Glomerular endothelial cell (primary cell): ENCODE measurements at places on chromosomes 12 and 14.

DNA sequence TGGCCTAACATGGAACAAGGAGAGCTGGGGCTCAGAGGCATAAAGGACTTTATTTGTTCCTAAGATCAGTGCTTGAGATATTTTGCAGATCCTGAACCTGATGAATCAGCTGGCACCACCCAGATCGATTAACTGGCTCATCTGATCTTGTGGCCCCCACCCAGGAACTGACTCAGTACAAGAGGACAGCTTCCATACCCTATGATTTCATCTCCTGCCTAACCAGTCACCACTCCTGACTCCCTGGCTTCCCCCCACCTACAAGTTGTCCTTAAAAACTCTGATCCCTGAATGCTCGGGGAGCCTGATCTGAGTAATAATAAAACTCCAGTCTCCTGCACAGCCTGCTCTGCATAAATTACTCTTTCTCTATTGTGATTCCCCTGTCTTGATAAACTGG lies 5.1 kb downstream of the C12orf56 start:
- no peak for DNase-seq

DNA sequence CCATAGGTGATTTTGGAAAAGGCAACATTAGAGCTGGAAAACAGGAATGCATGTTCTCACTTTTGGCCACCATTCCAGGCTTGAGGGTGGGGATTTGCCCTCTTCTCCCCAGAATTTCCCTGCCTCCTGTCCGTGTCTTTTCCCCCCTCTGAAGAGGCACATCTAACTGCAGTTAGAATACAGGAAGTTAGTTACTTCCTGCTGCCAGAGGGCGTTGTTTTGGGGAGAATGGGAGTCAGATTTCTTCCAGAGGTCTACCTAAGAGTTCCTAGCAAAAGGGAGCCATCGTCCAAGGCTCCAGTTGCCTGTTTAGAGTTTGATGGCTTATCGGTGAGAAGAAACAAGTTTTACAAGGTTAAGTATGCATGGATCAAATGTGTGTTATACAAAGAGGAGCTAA lies 112.8 kb upstream of the IGF1 start:
- DNase-seq = no peak

DNA sequence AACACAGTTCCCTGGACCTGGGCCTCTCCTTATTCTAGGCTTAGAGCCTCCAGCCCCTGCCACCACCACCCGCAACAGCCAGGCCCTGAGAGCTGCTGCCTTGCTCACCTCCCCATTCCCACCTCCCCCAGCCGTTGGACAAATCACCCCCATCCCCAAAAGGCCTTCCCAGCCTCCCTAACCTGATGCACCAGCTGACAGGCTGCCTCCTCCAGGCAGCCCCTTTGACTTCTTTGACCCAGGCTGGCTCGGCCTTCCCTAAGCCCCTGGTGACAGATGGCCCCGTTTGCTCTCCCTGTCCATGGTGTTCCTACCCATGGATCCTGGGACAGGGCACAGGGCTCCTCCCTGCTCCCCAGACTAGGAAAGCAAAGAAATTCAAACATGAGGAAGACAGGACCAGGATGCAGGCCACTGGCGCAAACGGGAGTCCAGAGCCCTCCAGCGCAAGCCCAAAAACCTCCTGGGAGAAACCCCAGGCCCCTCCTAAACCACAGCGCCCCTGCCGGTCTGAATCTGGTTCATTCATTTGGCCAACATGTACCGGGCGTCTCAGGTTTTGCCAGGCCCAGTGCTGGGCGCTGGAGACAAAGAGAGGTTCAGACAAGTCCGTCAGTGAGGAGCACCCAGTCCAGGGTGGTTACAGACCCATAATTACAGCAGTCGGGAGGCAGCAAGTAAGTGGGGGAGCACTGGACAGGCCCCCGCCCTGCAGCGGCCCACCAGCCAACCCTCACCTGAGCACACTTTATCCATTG lies 2.4 kb downstream of the AKT1 start:
- no peak for DNase-seq

DNA sequence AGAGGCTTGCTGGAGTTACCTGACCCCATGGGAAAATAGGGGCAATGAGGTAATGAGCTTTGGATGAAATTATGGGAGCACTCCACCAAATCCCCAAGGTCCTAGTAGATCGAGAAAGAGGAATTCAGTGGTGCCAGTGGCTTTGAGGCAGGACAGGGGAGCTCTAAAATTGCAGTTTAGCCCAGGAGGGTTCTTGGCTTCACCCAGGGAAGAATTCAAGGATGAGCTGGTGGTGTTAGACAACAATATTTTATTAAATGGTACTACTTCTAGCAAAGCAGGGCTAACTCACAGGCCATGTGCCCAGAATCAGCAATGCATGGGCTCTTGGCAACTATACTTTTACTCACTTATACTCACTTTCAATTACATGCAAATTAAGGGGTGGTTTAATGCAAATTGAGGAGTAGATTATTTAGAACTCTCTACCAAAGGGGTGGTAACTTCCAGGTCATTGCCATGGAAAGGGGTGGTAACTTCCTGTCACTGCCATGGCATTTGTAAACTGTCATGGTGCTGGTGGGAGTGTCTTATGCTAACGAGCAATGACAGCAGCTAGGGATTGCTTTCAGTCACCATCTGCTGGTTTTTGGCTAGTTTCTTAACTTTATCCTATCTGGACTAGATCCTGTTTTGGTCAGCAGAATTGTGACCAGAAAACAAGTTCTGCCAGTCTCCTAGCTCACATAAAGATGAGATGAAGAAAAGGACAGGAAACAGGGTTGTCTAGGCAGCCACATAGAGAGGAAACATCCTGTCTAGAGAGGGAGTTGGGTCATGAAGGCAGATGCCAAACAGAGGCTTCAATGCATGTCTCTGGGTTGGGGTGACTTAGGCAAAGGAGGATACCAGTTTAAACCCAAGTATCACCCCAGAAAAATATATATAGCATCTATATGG lies 64.7 kb downstream of the ZNF641 start:
- no peak for DNase-seq
